Neural crest cell (in vitro differentiated cells): ENCODE measurements at places on chromosomes 4 and X. TPM values are rescaled to one million over a fixed set of nuclear protein-coding genes. Genes with fewer than 3 reads are reported as not detected.

Gene FGG
- total RNA-seq: not detected in 2 replicates

- no peak for DNase-seq
Observed at GRCh38 chr4:113434247-113434587, 327.3 kb downstream of the CAMK2D start.

Gene GPRASP1
- total RNA-seq: 4.9 and 5.6 TPM in 2 replicates

Gene TLR3
- total RNA-seq: 0.11 and 0.19 TPM in 2 replicates

Gene GPR50
- 3.7 and 4.4 TPM in 2 replicates for total RNA-seq

Gene SSR4
- total RNA-seq: 183 and 187 TPM in 2 replicates

GRCh38 chr4:56817840-56818491 lies 3.5 kb downstream of the SPINK2 start:
- no peak for DNase-seq

DNA sequence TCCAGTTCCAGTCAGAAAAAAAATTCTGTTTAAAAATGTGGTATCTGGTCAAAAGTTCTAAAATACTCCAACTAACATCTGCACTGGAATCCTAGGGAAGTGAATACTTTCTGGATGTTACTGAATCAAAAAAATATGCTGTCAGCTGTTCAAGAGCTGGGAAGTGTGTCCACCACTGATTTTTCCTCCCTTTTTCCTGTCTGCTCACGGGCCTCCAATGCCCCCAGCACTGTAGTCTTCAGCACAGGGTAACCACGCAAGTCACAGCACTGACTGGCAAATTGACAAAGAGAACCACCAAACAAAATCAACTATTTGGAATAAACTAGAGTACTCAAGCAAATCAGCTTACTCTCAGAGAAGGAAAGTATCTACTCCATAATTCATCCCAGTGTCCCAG lies 9.9 kb downstream of the VEGFC start:
- DNase-seq: no peak

Gene EGF
- 0.84 and 1.2 TPM in 2 replicates for total RNA-seq

Gene PRKG2
- 0.77 and 0.86 TPM in 2 replicates for total RNA-seq

Gene SHROOM4
- 6.2 and 7.2 TPM in 2 replicates for total RNA-seq

Gene BTK
- total RNA-seq: 0.64 TPM in 1 of 2 replicates, not detected in the other

- no peak for DNase-seq
Observed at GRCh38 chr4:71659979-71660378, 123.9 kb downstream of the GC start.

Gene SOWAHB
- not detected in 2 replicates for total RNA-seq

Gene IL2
- not detected in 2 replicates for total RNA-seq

DNA sequence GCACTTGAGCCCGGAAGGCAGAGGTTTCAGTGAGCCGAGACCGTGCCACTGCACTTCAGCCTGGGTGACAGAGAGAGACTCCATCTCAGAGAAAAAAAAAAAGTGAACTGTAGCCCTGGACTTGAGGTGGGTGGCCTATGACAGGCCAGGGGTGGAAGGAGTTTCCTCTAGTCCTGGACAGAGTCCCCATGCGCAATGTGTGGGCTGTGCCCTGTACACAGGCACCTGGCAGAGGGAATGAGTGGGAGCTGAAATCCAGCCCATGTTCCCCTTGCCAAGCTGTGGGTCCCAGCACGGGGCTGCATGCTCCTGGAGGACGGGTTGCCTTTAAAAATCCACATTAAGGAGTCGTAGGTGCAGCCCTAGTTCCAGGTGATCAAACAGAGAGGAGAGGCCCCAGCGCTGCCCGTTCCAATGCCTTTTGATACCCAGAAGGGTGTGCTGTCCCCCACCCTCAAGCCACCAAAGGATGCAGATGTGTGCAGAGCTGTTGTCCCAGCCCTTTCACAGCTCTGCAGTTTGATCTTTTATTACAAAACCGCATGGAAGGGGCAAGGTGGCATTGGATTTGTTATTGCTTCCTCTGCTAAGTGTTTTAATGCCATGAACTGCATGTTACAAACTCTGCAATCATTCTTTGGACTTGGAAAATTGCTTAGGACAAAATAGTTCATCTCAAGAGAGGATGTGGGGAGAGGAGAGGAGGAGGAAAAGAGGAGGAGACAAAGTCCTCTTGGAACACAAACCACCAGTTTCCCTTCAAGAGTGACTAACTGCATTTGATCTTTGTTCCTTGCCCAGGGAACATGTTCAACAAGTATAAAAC lies 38.0 kb upstream of the PDK3 start:
- DNase-seq: no peak

- peak; percentile 69 for DNase-seq
Observed at GRCh38 chr4:40908702-40909362, 159.1 kb downstream of the NSUN7 start.

Gene KCND1
- 1.2 TPM in 2 replicates for total RNA-seq

Gene NSUN7
- 4.4 and 4.7 TPM in 2 replicates for total RNA-seq

DNA sequence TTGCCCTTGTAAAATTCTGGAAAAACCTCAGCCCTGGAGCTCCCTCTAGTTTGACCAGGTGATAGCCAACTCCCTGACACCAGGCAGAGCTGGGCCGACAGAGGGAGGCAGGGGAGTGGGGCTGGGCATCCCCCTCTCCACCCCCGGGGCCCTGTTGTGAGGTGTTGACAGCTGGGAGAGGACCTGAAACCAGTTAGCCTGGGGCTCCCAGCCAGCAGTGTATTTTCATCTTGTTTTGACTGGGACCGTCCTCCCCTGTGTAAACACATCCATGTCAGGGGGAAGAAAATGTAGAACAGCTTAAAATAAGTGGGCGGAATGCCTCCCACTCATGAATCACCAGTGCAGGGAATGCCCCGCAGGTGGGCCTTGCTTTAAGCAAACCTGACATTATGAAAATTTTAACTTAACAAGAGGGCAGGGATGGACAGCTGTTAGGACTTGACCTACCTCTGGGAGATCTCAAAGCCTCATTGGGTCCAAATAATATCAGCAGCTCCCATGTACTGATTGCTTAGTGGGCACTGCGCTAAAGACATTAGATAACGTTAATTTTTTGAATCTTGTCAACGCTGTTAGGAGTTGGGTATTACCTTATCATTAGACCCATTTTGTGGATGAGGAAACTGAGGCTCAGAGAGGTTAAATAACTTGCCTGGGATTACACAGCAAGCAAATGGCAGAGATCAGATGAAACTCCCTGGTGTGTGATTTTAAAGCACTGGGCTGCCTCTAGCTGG lies 45.9 kb downstream of the TSC22D3 start:
- no peak for DNase-seq

Gene OCRL
- total RNA-seq: 41.6 and 43.1 TPM in 2 replicates

Gene EIF4E
- total RNA-seq: 144 and 145 TPM in 2 replicates

Gene PRRG3
- 2.6 and 2.9 TPM in 2 replicates for total RNA-seq

DNA sequence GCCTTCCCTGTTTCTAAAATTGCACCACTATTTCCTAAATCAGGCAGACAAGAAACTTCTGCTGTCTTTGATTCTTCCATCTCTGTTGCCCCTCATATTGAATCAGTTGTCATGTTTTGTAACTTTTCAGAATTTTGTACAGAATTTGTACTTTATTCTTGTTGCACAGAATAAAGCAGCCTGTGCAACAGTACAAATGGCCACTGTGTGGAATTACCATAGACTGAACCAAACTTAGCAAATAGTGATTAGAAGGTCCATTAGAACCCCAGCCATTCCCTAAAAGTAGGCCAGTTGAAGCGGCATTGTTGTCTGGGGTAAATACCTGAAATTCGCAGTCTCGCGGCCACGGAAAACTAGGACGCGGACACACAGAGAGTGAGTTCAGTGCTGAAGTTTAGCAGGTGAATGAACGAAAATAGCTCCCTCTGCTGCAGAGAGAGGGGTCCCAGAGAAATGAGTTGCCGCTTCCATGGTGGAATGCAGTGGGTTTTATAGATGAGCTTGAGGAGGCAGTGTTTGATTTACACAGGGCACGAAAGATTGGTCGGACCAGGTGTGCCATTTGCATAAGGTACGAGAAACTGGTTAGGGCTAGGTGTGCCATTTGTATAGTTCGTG lies 71.8 kb downstream of the C4orf33 start:
- no peak for DNase-seq

Gene SSX2
- total RNA-seq: not detected in 2 replicates

DNA sequence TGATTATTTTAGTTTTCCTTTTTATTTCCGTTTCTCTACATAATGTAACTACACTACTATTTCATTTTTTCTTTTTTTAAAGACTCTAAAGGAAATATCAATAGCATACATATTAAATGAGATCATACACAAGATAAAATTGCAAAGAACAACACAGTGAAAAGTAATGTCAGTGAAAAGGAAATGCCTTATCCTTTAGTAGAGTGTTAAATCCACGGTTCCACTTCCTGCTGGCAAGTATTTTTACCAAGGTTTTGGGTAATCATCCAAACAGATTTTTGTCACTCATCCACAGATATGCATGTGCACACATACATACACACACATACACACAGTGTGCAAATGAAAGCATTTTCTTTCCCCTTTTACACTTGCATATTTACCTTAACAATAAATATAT lies 548.9 kb downstream of the PPP4R3C start:
- DNase-seq: no peak

- no peak for DNase-seq
Observed at GRCh38 chr4:184190711-184191110, 27.0 kb downstream of the ENPP6 start.
